ENCODE measurements at places on chromosomes 1 and 21.

- DNase-seq: no peak
Measured at GRCh38 chr1:87805666-87806378, 477.1 kb downstream of the LMO4 start.

DNA sequence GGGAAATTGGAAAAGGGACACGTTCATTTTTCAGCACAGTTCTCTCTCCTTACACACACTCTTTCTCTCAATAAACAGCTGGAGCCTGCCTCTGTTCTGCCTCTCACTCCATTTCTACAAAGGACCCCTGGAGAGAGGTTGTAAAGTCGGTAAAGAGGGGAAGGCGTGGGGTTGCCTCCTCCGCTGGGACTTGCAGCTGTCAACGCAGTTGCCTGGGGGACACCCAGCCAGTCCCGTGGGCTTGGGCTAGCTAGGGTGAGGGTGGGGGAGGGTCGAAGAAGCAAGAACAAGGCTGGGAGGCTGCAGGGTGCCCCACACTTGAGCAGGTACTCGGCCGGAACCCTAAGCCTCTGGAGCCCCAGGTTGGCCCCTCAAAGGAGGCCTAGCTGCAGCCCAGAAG, 27.6 kb downstream of the C1orf216 start:
- no peak for DNase-seq

- no peak for DNase-seq
Measured at GRCh38 chr1:62784509-62785365, 805 bp downstream of the ATG4C start.

DNA sequence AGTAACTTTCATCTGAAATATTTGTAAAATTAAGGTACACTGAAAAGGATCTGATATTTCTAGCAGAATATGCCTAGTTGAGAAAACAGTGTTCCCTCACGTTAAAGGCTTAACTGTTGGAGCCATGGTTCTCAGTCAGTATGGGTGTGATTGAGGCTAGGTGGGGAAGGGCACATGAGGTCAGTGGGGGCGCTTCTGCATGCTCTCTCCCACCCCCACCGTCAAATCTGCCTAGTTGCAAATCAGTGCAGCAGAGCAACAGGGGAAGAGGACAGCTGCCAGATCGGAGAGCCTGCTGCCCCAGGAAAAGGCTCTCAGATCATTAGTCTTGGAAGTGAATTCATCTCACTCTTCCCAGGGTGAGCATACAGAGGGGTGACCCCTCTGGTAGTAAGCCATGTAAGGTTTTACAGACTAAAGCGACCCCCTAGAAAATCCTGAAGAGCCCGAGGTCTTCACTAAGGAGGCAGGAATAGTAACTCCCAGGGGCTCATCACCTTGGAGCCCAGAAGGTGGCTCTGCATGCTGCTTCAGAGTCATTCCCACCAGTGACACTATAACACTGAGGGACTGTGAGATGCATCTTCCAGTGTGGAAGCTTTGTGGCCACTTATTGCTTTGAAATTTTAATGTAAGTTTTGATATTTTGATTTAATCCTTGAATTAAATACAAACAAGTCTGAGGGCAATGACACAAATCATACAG, 83.1 kb upstream of the BARHL2 start:
- no peak for DNase-seq

DNA sequence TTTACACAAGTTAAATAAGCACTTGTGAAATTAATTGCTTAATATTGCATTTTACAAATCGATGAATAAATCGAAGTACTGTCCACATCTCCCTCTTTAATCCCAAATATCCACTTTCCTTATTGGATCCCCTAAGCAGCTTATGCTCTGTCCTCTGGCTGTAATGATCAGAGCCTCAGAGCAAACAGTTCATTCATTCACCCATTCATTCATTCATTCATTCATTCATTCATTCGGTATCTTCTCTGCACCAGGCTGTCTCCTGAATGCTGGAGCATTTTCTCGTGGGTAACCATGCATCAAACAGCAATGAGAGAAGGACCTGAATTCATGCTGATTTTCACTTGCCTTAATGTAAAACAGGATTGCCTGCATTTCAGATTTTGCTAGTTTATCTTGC, 69.5 kb upstream of the IGSF21 start:
- no peak for DNase-seq

DNA sequence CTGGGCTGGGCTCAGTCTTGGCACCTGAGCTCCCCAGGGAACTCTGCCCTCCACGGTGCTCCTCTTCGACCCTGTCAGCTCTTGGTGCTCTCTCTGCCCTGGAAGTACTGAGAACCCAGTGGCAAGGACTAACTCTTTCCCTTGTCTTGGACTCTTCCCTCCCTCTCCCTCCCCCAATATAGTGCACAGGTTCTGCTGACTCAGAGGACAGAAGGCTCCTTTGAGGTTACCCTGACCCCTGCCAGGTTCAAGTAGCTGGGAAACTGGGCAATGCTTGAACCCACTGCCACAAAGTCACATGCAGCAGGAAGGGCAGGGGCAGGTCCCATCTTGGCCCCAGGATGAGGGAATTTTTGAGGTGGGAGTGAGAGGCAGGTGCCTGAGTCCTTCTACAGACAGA, 20.3 kb downstream of the KCNQ4 start:
- DNase-seq: no peak

DNA sequence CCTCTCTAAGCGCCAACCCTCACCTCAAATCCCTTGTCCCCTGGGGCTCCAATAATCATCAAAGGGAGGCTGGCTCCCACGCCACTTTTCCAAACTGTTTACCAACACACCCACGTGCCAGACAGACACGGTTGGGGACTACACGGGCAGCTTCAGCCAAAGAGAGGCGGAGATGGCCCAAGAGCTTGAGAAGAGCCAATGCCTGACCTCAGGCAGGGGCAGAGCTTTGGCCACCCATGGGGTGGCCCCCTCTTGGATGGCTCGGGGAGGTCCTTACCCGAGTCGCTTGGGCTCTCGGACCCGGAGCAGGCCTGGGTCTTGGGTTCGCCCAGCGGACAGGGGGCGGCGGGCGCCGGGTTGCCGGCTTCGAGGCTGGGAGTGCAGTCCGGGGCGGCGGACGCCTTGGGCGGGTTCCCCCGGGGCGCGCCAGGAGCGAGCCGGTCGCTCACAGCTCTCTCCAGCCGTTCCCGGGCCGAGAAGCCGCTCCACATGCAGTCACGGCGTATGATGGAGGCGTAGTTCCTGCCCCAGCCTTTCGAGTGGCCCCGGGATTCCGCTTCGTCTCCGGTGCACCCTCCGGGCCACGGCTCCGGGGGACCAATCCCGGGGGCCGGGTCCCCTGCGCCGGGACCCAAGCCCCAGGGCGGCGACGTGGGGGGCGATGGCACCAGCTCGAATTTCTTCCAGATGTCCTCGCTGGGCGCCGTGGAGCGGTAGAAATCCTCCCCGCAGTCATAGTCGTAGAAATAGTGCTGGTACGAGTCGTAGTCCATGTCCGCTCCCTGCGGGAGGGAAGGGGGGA, 854 bp downstream of the MYCL start:
- peak; percentile 14 for DNase-seq

GRCh38 chr1:99565606-99566289, 80.2 kb upstream of the PALMD start:
- no peak for DNase-seq

GRCh38 chr1:234467821-234468220, 11.2 kb downstream of the TARBP1 start:
- DNase-seq: no peak

DNA sequence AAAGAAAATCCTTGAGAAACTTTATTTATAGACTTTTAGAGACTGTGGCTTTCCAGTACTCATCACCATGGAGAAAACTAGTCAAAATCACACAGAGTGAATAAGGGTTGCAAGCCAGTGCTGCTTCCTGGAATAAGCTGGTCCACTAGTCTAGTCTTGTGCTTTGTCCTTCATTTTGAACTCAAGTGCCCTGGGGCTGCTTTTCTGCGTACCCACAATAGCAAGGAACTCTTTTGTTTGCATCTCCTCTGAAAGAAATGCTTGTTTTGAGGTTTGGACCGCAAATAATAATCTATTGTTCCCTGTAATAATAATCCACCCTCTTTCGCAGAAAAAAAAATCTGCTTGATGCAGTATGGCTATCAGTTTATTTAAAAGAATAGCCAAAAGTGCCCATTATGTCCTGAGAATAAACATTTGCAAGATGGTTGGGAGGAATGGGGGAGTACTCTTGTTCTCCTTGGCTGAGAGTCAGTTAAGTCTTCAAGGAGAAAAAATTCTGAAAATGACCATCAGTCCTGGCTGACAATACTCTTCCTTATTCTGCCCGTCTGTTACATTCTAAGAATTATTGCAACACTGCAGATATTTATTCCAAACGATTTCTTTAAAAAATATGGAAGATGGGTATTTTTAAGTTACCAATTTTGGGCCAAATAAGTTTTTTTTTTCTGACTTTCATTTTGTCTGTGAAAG, 41.9 kb downstream of the MPZL1 start:
- DNase-seq: no peak

DNA sequence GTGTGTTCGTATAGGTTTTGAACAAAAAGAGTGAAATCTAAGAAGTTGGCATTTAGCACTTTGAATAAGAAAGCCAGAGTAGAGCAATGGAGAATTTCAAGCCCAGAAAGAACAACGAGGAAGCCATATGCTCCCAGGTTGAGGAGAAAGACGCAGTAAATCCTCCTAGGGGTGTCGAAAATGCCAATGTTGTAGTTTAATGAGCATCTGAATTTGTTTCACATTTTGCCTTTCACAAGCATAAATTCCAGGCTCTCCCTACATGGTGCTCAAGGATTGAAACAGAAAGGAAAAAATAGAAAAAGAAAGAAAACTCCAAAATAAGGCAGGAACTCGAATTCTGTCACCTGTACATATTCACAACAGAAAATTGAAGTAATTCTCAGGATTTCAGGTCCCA, 264.7 kb upstream of the SGIP1 start:
- DNase-seq: no peak

GRCh38 chr1:199747984-199748383, 279.5 kb upstream of the NR5A2 start:
- DNase-seq: no peak

DNA sequence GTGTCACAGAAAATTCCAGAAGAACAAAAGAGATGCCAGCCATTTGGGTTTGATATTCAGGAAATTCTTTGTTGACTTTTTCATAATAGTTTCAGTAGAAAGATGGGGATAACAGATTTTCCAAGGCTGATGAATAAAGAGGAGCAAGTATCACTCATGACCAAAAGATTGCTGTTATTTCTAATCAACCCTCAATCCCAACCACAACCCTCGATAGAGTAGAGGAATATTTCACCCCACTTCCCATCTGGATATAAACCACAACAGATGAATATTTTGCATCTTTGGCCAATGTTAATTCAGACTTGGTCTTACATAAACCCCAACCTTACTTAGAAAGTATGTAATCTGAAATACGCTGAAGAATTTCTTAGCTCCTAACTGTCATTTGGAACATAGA, 232.4 kb downstream of the SEC16B start:
- DNase-seq: no peak

- no peak for DNase-seq
Measured at GRCh38 chr1:213014642-213015041, 1.0 kb downstream of the ANGEL2 start.
